ENCODE measurements at places on chromosomes 1 and 21.

DNA sequence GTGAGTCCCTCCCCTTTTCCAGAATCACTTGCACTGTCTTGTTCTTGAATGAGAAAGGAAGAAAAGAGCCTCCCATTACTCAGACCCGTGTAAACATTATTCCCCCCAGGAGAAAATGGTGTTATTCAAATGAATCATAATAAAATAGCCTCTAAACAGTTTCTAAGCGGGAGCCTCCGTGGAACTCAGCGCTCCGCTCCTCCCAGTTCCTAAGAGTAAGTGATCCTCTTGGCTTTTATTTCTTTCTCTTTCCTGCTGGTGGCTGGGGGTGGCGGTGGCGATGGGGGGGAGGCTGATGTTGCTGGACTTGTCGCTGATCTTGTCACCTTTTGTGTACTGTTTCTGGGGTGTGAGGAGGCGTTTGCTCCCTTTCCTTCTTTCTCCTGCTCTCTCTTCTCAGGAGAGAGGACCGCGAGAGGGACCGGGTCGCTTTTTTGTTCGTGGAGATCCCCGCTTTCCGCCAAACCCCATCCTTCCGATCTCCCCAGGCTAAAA is 781 bp downstream of the PROX1 start:
- DNase-seq: no peak

GRCh38 chr1:111364690-111365089 is 62.8 kb downstream of the OVGP1 start:
- no peak for DNase-seq

- no peak for DNase-seq
These were observed 13.8 kb downstream of the ADORA3 start for GRCh38 chr1:111489604-111490003.

GRCh38 chr1:177315761-177316160 is 145.0 kb downstream of the BRINP2 start:
- no peak for DNase-seq

DNA sequence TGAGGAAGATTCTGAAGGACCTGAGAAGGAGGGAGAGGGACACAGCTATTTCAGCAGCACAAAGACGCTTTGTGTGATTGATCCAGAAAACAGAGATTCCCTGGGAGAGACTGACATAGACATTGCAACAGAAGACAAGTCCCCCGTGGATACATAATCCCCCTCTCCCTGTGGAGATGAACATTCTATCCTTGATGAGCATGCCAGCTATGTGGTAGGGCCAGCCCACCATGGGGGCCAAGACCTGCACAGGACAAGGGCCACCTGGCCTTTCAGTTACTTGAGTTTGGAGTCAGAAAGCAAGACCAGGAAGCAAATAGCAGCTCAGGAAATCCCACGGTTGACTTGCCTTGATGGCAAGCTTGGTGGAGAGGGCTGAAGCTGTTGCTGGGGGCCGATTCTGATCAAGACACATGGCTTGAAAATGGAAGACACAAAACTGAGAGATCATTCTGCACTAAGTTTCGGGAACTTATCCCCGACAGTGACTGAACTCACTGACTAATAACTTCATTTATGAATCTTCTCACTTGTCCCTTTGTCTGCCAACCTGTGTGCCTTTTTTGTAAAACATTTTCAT is 161.3 kb upstream of the SGIP1 start:
- no peak for DNase-seq

DNA sequence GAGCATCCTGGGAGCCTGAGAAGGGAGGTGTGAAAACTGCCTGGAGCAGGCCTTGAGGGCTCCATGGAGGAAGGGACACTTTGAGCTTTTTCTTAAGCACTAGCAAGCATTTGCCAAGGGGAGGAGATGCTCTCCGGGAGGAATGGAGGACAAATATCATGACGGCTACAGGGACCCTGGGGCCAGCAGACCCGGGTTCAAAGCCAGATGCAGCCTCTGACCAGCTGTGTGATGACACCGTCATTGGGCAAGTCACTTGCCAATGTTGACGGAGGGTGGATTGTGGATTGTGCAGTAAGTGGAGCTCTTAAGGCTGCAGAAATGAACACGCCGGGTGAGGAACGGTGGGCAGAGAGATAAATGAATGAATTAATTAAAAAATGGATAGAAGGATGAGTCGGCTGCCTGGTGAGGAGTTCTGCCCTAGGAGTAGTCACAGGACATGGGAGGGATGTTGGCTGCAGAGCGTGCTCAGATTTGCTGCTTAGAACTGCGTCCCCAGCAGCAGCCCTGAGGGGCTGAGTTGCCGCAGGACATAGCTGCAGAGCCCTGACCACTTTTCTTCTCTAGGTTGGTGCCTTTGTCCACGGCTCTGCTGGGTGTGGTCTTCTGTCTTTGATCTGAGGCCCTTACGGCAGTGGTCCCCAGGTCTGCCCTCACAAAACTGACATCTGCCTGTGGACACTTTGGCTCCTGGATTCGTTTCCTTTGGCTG is 507.6 kb downstream of the NPHP4 start:
- DNase-seq: no peak

DNA sequence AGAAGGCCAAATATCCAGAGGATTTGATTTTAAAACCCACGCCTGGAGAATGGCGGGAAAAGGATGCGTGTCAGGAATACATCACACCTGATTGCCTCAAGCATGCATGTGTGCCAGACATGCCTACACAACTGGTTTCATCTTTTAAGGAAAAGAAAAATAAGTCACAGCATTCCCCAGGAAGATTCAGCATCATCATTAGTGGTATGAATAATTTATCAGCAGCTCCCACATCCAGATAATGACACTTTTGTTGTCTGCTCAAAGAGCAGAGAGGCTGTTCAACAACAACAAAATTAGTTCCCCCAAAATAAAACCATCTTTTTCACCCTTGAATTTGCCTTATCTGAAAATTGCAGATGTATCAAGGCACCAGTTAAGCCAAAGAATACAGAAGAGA is 328.6 kb upstream of the C1orf87 start:
- no peak for DNase-seq

DNA sequence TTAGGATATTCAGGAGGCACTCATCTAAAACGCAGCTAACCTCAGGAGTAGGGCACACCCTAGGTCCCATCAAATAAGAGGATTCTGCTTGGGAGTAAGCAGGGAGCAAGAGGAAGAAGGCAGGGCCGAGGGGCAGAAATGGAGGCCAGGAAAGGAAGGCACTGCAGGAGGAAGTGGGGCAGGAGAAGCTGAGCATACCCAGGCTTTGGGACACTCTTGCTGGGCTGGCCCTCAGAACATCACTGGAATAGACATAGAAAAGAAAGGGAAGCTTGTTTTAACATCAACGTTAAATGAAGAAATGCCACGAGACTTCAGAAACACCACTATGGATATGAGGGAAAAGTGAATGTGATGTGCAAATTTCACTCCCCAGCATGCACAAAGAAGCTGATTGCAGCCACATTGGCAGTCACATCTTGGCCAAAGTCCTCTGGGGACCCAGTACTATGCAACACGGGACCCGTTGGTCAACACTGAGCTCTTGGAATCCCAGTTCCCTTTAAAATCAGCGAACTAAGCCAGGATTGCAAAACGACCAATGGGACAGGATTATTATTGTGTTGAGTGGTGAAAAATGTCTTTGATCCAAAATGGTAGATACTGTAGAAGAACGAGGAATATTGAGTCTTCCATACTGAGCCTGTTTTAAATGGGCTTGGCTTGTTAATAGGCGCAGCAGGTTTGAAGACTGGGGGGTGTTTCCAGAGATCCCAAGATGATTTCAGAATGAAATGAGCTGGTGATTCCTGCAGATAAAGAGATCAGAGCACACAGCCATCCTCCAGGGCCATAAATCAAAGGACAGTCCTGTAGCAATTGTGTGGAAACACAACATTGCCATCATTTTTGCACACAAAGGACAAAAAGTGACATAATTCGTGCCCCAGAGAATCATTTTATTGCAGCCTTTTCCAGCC is 152.4 kb downstream of the TOMM20 start:
- no peak for DNase-seq

Measured in stimulated activated CD4-positive, alpha-beta T cell treated with anti-CD3 and anti-CD28 coated beads, Interleukin-12 subunit alpha, Interleukin-12 subunit beta, amount 100 ng/mL, for 48 hours (primary cell).